ENCODE measurements at places on chromosomes 5 and 9. TPM values are rescaled to one million over a fixed set of nuclear protein-coding genes. Genes with fewer than 3 reads are reported as not detected.

Gene NXNL2
- total RNA-seq, result not detected

Gene IFNA6
- not detected for total RNA-seq

Gene MLANA
- total RNA-seq, result not detected

Gene PCDHGA8
- total RNA-seq, result not detected

Gene ENHO
- not detected for total RNA-seq

Gene RANBP17
- not detected for total RNA-seq

Gene TYRP1
- total RNA-seq, result not detected

Gene IL13
- total RNA-seq, result 2.5 TPM

Gene MCC
- 2.9 TPM for total RNA-seq

Gene PHYHD1
- 1.2 TPM for total RNA-seq

Gene SV2C
- total RNA-seq, result 0.10 TPM

Gene ACTBL2
- not detected for total RNA-seq

Gene RGS7BP
- not detected for total RNA-seq

Gene ANKRD33B
- total RNA-seq, result 3.2 TPM

Gene GPBP1
- total RNA-seq, result 86.4 TPM

Gene AGXT2
- not detected for total RNA-seq

Gene GLRA1
- not detected for total RNA-seq

Gene IER5L
- 2.3 TPM for total RNA-seq

Gene RXRA
- 1.2 TPM for total RNA-seq

Gene PCDHGC5
- not detected for total RNA-seq

Gene HNRNPK
- 848 TPM for total RNA-seq

Gene FOXB2
- not detected for total RNA-seq

Gene HRH2
- total RNA-seq, result 25.5 TPM

Measured in activated CD4-positive, alpha-beta T cell treated with anti-CD3 and anti-CD28 coated beads, Interleukin-2, amount 10 ng/mL, durations not matched to agents 7 days and 5 days (primary cell).